ENCODE measurements at places on chromosomes 16 and 17. TPM values are rescaled to one million over a fixed set of nuclear protein-coding genes. Genes with fewer than 3 reads are reported as not detected.

TBC1D3K gene
- not detected for total RNA-seq

ZFPM1 gene
- total RNA-seq = 2.3 TPM

AIPL1 gene
- total RNA-seq = not detected

CNGB1 gene
- total RNA-seq = not detected

MT1H gene
- total RNA-seq = not detected

SLC47A2 gene
- total RNA-seq = 0.66 TPM

All from breast epithelium (tissue), 4 donors.